Epithelial cell of proximal tubule (primary cell): ENCODE measurements at places on chromosomes 5 and 9. TPM values are rescaled to one million over a fixed set of nuclear protein-coding genes. Genes with fewer than 3 reads are reported as not detected.

DNA sequence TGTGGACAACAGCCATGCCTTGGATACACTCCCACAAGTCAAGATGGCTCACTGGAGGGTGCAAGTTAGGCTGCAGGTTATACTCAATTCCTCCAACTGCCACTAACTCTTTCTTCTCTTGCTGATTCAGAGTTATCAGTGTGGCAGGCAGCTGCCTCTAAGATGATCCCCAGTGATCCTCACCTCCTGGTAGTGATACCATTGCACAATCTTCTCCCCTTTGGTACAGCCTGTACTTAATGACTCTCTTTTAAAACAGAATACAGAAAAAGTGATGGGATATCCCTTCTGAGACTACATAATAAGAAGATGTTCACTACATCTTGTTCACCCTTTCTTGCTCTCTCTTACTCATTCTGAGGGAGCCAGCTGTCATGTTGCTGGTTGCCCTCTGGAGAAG lies 323.1 kb downstream of the RAB3C start:
- DNase-seq = no peak

CAST gene
- 108 and 135 TPM in 2 replicates for total RNA-seq

GRCh38 chr9:121178676-121179372 lies 22.8 kb downstream of the RAB14 start:
- DNase-seq = peak; percentile 59

NR5A1 gene
- not detected in 2 replicates for total RNA-seq

GRCh38 chr5:150272531-150272930 lies 17.0 kb downstream of the CAMK2A start:
- no peak for DNase-seq

DNA sequence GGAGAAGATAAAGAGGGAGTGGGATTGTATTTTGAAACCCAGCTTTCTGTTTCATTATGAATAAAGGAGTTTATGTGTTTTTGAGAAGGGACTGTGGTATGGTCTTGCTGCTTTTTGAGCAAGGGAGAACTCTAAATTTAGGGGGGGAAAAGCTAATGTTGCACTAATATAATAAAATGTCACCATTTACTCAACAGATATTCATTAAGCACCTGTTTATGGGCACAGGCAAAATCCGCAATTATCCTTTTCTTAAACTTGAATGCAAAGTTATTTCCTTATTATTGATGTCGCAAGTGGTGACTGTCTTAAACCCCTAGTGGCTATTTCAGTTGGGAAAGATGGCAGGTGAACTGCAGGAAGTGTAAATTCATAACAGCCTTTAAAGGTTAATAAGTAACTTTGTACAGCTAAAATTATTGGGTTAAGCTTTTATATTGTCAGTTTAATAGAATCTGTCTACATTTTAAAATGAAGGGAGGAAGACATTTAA lies 1.5 kb downstream of the CDC42SE2 start:
- DNase-seq = no peak

SNAPC3 gene
- total RNA-seq = 21.4 and 25.2 TPM in 2 replicates

OLFM1 gene
- total RNA-seq = not detected in 2 replicates

IL31RA gene
- 2.5 and 2.9 TPM in 2 replicates for total RNA-seq

DNA sequence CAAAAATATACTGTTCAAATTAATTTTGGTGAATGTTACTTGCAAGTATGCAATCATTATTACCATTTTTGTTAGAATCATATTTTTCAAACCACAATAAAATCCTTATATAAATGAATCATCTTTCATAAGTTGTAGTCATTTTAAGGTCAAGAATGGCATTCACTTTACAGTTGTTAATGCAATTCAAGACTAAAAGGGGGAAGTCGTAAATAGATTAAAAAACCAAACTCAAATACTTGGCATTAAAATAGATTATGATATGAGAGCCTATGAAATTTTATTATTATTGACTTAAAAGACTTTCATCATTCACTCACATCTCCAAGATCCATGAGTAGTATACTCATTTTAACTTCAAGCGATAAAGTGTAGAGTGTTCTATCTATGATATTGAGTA lies 11.6 kb downstream of the CDH9 start:
- DNase-seq = no peak

DNA sequence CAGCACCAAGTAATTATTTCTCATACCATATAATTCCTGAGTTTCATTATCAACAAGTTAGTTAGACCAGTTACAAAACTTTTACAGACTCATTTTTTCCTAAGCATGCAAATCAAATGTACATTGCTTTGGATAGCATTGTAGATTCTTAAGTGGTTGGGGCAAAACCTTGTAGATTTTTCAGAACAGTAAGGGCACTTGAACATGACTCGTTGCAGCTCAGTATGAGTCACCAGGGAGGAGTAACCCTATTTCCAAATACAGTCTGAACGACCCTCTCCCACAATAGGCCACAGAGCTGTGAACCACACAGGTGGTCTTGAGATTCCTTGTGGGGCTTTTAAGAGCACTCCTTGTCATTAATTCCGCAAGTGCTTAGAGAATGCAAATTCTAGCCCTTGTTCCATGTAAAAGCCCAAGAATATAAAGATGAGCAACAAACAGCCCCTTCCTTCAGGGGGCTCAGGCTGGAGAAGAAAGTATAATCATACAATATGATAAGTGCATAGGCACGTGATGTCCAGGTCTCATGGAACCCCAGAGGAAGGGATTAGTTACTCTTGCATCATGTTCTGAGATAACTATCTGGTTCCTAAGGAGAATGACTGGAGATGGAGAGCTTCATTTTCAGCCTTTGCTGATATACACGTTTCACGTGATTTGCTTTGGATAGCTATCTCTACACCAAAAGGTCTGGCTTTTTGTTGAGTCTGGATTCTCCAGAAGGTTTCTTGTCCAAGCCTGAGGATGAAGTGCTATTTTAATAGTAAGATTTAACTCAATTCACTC lies 295.7 kb downstream of the KCNN2 start:
- no peak for DNase-seq

GRCh38 chr5:68354315-68354714 lies 138.8 kb downstream of the PIK3R1 start:
- no peak for DNase-seq

GRCh38 chr9:134438195-134438788 lies 112.0 kb downstream of the RXRA start:
- DNase-seq = no peak

HAVCR1 gene
- 11.4 and 25.8 TPM in 2 replicates for total RNA-seq

NTRK2 gene
- 0.14 and 0.46 TPM in 2 replicates for total RNA-seq

DNA sequence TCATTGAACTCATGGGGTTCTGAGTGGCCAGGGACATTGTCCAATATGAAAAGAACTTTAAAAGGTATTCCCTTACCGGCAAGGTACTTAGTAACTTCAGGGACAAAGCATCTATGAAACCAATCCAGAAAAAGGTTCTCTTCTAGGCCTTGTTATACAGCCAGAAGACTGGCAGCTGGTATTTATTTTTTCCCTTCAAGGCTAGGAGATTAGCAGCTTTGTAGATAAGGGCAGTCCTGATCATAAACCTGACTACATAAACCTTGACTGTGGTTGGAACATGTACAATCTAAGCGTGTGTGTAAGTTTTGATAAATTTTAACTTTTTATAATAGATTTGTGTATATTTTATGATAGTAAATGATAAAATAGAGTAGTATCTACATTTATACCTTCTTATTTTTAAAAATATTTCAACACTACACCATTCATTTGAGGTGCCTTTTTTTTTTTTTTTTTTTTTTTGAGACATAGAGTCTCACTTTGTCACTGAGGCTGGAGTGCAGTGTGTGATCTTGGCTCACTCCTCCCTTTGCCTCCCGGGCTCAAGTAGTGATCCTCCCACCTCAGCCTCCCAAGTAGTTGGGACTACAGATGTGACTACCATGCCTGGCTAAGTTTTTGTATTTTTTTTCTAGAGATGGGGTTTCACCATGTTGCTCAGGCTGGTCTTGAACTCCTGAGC lies 24.5 kb downstream of the RANBP17 start:
- no peak for DNase-seq

DNA sequence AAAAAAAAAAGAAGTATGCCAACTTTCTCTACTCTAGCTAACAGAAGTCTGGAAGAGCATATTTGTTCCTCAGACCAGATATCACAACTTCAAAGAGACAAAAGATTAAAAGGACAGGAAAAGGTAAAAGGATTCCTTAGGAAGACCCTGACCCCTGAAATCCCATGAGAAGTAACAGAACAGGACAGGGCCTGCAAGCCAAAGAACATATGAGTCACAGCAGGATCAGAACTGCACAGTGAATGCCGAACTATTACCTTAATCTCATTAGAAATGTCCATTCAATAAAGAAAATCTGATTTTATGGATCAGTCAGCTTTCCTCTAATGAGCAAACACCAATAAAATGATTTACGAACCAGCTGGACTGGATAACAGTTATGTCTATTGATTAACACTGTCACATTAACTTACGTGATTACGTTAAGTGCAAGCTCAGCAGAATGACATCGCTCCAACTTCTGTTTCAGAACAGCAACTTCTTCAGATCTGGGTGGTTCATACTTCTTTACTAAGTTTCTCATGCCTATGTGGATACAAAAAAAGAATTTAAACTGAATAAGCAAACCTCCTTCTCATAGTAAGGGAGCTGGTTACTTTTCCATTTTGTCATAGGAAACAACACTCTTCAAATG lies 13.6 kb downstream of the CCNH start:
- no peak for DNase-seq

DNA sequence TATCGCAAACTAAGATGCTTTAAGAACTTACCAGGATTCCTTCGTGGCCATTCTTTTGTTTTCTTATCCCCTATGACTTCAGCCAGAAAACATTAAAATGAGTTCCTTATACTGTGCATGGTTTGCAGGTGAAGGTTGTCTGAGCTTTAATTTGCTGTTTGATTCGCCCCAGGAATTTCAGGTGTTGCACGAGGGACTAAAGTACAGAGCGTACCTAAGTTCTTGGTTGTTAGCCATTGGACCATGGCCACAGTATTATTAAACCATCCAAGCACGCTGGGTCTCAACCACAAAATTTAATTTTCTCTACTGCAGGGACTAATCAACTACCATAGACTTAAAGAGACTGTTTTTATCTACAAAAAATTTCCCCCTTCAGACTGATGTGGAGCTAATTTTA lies 208.4 kb upstream of the MPDZ start:
- no peak for DNase-seq

FOXD1 gene
- total RNA-seq = 26.8 and 30.0 TPM in 2 replicates

- no peak for DNase-seq
Measured at GRCh38 chr9:91682806-91683205, 259.2 kb upstream of the NFIL3 start.

FOXD4 gene
- total RNA-seq = 0.07 and 0.46 TPM in 2 replicates

GRCh38 chr5:124370601-124371000 lies 375.8 kb downstream of the ZNF608 start:
- DNase-seq = no peak
